A549 treated with DMSO at 1 μM for 4 hours (cell line): ENCODE measurements at places on chromosomes 11 and 22. TPM values are rescaled to one million over a fixed set of nuclear protein-coding genes. Genes with fewer than 3 reads are reported as not detected.

The VSIG10L2 gene
- 0.01 TPM in 1 of 5 replicates, not detected in the others for total RNA-seq

The OR52I1 gene
- not detected in 5 replicates for total RNA-seq

The CDCA5 gene
- 60.5 to 75.2 TPM (median 71.6 TPM) in 5 replicates for total RNA-seq

The VSIG2 gene
- 0.08 TPM in 1 of 5 replicates, not detected in the others for total RNA-seq

The GCAT gene
- 2.3 to 3.8 TPM (median 3.3 TPM) in 5 replicates for total RNA-seq

The DTX4 gene
- total RNA-seq: 4.6 to 5.4 TPM (median 5.3 TPM) in 5 replicates

The TOLLIP gene
- 37.7 to 60.1 TPM (median 53.8 TPM) in 5 replicates for total RNA-seq

The NUP50 gene
- total RNA-seq: 27.5 to 33.3 TPM (median 32.4 TPM) in 5 replicates

The RRP7A gene
- 46.4 to 58.6 TPM (median 55.1 TPM) in 5 replicates for total RNA-seq

The CCDC188 gene
- total RNA-seq: not detected in 5 replicates

The MS4A4A gene
- total RNA-seq: not detected in 5 replicates

The CDC42BPG gene
- total RNA-seq: 1.2 to 1.5 TPM (median 1.5 TPM) in 5 replicates

The GAL3ST1 gene
- 6.6 to 9.7 TPM (median 8.0 TPM) in 5 replicates for total RNA-seq

The USH1C gene
- total RNA-seq: 0.59 to 1.0 TPM (median 0.94 TPM) in 5 replicates

The WNT7B gene
- 123 to 151 TPM (median 140 TPM) in 5 replicates for total RNA-seq

The VWCE gene
- total RNA-seq: 0.38 to 0.77 TPM (median 0.57 TPM) in 5 replicates

The PRRG4 gene
- total RNA-seq: 0.47 to 0.76 TPM (median 0.62 TPM) in 5 replicates

The PISD gene
- total RNA-seq: 23.0 to 32.5 TPM (median 29.0 TPM) in 5 replicates

The PGA5 gene
- 0.10 TPM in 1 of 5 replicates, not detected in the others for total RNA-seq

The BDNF gene
- 7.2 to 10.3 TPM (median 9.3 TPM) in 5 replicates for total RNA-seq

The UBQLNL gene
- 0.03 TPM in 2 of 5 replicates, not detected in the others for total RNA-seq

The DENND6B gene
- 1.9 to 3.2 TPM (median 3.0 TPM) in 5 replicates for total RNA-seq

The MIOX gene
- 0.09 to 0.14 TPM in 2 of 5 replicates, not detected in the others for total RNA-seq

The OVOL1 gene
- total RNA-seq: 0.02 to 0.08 TPM (median 0.02 TPM) in 3 of 5 replicates, not detected in the others

The SYT7 gene
- 0.92 to 1.2 TPM (median 1.1 TPM) in 5 replicates for total RNA-seq

The OR2AG1 gene
- total RNA-seq: not detected in 5 replicates

The RCOR2 gene
- total RNA-seq: 0.96 to 1.3 TPM (median 1.00 TPM) in 5 replicates

The RAG2 gene
- not detected in 5 replicates for total RNA-seq

The TEF gene
- 0.78 to 1.6 TPM (median 1.0 TPM) in 5 replicates for total RNA-seq

The SCUBE1 gene
- total RNA-seq: 0.09 to 0.20 TPM (median 0.15 TPM) in 5 replicates

The C11orf16 gene
- total RNA-seq: not detected in 5 replicates

The F2 gene
- total RNA-seq: 1.9 to 3.1 TPM (median 2.1 TPM) in 5 replicates

The OR8D4 gene
- total RNA-seq: not detected in 5 replicates

The DNAJB7 gene
- not detected in 5 replicates for total RNA-seq

The PLA2G6 gene
- total RNA-seq: 3.8 to 5.4 TPM (median 4.2 TPM) in 5 replicates

The PATE2 gene
- not detected in 5 replicates for total RNA-seq

The APOA5 gene
- not detected in 5 replicates for total RNA-seq

The AMOTL1 gene
- 9.1 to 11.7 TPM (median 10.8 TPM) in 5 replicates for total RNA-seq

The MS4A12 gene
- not detected in 5 replicates for total RNA-seq

The MRGPRX3 gene
- 0.10 TPM in 1 of 5 replicates, not detected in the others for total RNA-seq

The TRIM22 gene
- 0.42 to 1.0 TPM (median 0.66 TPM) in 5 replicates for total RNA-seq

The RELA gene
- total RNA-seq: 74.4 to 83.8 TPM (median 81.1 TPM) in 5 replicates

The PNPLA3 gene
- total RNA-seq: 0.80 to 1.3 TPM (median 0.94 TPM) in 5 replicates

The OR10A2 gene
- total RNA-seq: not detected in 5 replicates

The SLC25A45 gene
- 10.5 to 12.9 TPM (median 11.5 TPM) in 5 replicates for total RNA-seq

The P2RX6 gene
- total RNA-seq: 0.56 to 0.94 TPM (median 0.86 TPM) in 5 replicates
